ENCODE measurements at places on chromosomes 13 and 19.

DNA sequence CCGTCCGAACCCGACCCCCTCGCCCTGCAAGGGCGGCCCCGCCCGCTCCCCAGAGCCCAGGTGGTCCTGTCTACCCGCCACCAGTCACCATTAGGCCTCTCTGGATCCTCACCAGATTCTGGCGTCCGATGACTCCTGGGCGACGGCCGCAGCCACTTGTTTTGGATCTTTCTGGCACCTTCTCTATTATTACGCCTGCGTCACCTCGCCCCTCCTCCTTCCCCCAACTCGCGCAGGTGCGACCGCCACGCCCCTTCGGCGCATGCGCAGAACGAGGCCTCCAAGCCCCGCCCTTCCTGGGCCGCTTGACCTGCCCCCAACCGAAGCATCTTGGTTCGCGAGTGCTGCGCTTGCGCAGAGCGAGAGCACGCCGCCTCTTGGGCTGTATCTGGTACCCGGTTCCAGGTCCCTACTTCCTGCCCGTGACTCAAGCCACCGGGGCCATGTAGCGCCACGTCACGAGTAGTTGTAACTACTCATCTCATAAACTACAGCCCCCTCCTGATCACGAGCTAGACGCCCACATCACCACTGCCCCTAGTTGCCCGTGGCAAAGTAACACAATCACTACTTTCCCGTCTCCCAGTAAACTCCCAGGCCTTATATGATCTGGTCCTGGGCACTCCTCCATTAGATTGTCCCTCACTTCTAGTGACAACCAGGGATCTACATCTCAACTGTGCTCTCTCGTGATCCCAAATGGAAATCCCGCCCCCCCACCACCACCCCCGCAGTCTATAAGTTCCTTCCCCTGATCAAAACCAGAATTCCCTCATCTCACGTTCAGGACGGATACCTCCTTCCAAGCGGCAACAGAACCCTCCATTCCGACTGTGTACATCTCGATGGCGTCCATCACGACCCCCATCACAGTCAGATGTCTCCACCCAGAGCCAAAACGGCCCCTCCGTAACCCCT, at the start of gene DEDD2:
DEDD2 (minus strand) TSS at position 158 of the 918 bp plus-strand sequence. CDS start 670 bp downstream, outside the sequence.
- DNase-seq: peak; percentile 100

GRCh38 chr19:46499692-46500091, 4.0 kb upstream of the PNMA8B start:
- no peak for DNase-seq

- DNase-seq: no peak
These were observed 32.2 kb downstream of the CDADC1 start for GRCh38 chr13:49279885-49280284.

DNA sequence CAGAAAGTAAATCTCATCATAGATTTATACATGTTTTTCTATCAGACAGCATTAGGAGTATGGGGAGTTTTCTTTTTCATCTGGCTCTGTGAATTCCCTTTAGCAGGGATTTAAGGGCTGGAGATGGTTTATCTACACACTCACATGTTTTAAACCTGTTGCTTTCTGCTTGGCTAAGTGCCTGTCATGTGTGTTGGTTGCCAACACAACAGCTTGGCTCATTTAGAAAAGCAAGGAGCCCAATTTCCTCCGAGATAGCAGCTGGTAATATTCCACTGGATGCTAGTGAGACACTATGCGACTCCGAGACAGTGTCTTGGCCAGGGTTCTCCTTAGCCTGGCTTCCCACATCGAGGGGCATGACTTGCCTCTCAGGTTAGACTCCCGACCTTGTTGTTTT, 83.3 kb downstream of the KLF5 start:
- DNase-seq: no peak

DNA sequence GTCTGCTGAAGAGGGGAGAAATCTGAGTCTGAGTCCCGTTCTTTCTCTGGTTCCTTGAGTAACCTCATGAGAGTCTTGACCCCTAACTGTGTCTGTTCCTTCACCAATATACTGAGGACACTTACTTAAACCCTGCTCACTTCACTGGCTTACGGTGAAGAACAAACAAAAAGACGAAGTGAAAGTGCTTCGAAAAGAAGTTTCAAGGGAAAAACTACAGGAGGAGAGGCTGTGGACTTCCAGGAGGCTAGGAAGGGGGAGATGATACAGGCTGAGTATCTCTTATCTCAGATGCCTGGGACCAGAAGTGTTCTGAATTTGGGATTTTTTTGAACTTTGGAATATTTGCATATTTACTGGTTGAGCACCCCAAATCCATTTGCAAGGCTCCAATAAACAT, 6.1 kb downstream of the SMG9 start:
- DNase-seq: no peak

GRCh38 chr13:41458761-41459431, 1.5 kb downstream of the RGCC start:
- DNase-seq: peak; percentile 46

DNA sequence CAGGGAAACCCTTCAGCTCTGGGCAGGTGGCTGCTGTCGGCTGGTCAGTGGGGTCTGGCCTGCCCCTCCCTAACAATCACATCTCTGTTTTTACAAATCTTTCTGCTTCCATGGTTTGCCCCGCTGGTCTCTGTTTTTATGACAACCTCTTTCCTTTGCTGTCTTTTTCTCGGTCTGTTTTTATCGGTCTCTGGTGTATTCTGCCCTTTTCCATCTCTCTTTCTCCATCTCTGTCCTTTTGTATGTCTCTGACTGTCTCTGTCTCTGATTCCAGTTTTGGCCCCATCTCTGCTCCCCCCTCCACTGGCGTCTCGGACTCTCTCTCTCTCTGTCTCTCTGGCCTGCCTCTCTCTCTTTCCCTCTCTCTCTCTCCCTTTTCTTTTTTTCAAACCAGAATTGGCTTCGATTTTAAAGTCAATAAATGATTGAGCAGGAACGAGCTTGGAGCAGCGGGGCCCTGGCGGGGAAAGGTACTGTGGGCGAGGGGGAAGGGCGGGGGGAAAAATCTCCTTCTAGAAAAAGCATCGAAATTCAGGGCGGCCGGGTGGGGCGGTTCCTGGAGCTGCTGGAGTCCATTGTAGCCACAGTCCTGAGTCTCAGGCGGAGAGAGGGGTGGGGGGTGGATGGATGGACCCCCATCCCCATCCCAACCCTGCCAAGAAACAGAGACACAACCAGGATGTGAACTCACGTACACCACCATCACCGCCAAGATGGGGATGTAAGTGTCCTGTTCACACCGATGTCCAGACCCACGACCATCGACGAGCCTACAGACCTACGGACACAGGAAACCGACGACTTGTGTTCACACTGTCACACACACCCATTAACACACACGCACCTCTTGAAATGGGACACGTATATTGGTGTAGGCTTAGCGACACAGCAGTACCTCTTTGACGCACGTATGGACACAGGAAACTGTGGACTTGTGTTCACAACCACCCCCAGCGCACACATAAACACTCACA, 3.0 kb downstream of the NFIX start:
- DNase-seq: no peak

DNA sequence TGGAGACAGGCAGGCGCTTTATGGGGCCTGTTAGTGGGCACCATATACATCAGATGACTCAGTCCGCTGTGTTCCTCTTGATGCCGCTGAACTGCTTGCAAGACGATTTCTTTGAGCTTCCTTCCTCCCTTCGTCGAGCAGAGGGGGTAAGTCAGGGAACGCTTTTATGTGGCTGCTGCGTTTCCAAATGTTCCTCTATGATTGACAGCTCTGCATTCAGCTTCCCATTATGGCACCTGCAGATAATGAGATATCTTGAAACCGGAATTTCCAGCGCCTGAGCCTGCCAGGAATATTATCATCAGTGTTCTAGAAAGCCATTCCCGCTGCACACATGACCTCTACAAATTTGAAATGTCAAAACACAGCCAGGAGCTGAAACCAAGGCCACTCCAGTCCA, 257.0 kb downstream of the TSHZ3 start:
- no peak for DNase-seq

- peak; percentile 49 for DNase-seq
These were observed 24.3 kb downstream of the NFILZ start for GRCh38 chr19:8654591-8655339.

GRCh38 chr13:50320271-50320862, 305.1 kb downstream of the KCNRG start:
- no peak for DNase-seq

DNA sequence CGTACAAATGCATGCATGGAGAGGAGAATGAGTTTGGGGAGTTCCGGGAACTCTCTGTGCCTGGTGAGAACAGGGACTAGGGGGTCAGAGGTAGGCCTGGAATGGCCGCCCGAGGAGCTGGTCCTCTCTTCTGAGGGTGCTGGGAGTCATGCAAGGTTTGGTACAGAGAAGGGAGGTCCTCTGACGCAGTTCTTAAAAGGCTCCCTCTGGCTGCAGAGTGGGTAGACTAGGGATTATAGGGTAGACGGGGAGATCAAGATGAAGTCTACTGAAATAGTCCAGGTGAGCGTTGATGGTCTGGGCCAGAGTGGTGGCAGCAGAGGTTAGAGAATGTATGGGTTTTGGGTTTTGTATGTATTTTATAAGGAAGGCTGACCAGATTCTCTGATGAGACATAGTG, 796 bp downstream of the ZNF304 start:
- DNase-seq: no peak

GRCh38 chr13:109281017-109281902, 505.1 kb downstream of the IRS2 start:
- DNase-seq: no peak

DNA sequence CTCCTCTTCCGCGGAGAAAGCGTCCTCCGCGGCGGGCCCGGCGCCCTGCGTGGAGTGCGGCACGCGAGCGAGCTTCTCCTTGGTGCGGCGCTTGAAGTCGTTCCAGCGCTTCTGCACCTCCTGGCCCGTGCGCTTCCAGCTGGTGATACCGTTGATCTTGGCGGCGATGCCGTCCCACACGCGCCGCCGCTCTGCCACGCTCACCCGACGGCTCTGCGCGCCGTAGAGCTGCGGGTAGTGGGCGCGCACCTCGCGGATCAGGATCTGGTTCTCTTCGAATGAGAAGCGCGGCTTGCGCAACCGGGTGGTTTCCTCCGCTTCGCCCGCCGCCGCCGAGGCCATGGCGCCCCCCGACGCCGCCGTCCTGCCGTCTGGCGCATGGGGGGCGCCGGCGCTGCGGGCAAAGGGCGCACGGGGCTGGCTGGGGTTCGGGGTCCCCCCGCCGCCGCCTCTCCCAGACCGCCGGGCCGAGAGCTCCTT, 941 bp downstream of the MYPOP start:
- no peak for DNase-seq

GRCh38 chr19:42132030-42132628, at the start of gene POU2F2:
POU2F2 (minus strand) TSS chr19:42132446; CDS start chr19:42132411, 35 bp downstream.
- DNase-seq: peak; percentile 85

- DNase-seq: no peak
These were observed 10.1 kb downstream of the CACNG6 start for GRCh38 chr19:54001496-54001895.

GRCh38 chr13:95704510-95704909, 27.6 kb downstream of the DNAJC3 start:
- no peak for DNase-seq

GRCh38 chr13:30807392-30807791, 72.0 kb downstream of the ALOX5AP start:
- no peak for DNase-seq

- DNase-seq: no peak
These were observed 1.5 kb downstream of the HS6ST3 start for GRCh38 chr13:96091164-96092117.

All from activated T-helper 1 cell treated with Interleukin-2 at 50 U/mL for 16 hours (primary cell).